Purkinje cell (primary cell): ENCODE measurements at places on chromosomes 4 and X. TPM values are rescaled to one million over a fixed set of nuclear protein-coding genes. Genes with fewer than 3 reads are reported as not detected.

Gene CT45A2
- polyA plus RNA-seq: not detected in 2 replicates

Gene CENPVL3
- not detected in 2 replicates for polyA plus RNA-seq

Gene FHIP1A
- polyA plus RNA-seq: 8.8 and 9.8 TPM in 2 replicates

Gene TMEM271
- polyA plus RNA-seq: 2.7 TPM in 1 of 2 replicates, not detected in the other

Gene SAGE1
- not detected in 2 replicates for polyA plus RNA-seq

Gene MAGEA8
- polyA plus RNA-seq: not detected in 2 replicates

Gene ZNF185
- polyA plus RNA-seq: 1.1 TPM in 1 of 2 replicates, not detected in the other

Gene IRS4
- not detected in 2 replicates for polyA plus RNA-seq

Gene SULT1B1
- polyA plus RNA-seq: 0.03 and 0.17 TPM in 2 replicates

Gene SPANXA2
- polyA plus RNA-seq: not detected in 2 replicates

Gene GABRE
- polyA plus RNA-seq: 0.42 TPM in 1 of 2 replicates, not detected in the other

Gene S100P
- 1.0 TPM in 1 of 2 replicates, not detected in the other for polyA plus RNA-seq

Gene MAGEA2
- not detected in 2 replicates for polyA plus RNA-seq

Gene PLXNA3
- not detected in 2 replicates for polyA plus RNA-seq

Gene MXRA5
- not detected in 2 replicates for polyA plus RNA-seq

Gene TBX22
- polyA plus RNA-seq: not detected in 2 replicates

Gene BEX2
- 398 and 432 TPM in 2 replicates for polyA plus RNA-seq

Gene NPY1R
- 20.3 and 34.7 TPM in 2 replicates for polyA plus RNA-seq

Gene IL15
- polyA plus RNA-seq: 0.22 and 1.1 TPM in 2 replicates

Gene GABRB1
- polyA plus RNA-seq: 13.9 and 31.8 TPM in 2 replicates

Gene SPANXC
- polyA plus RNA-seq: not detected in 2 replicates

Gene HS6ST2
- polyA plus RNA-seq: 45.7 and 53.7 TPM in 2 replicates

Gene MAP7D2
- polyA plus RNA-seq: 132 and 155 TPM in 2 replicates

Gene KIF4A
- 0.07 TPM in 1 of 2 replicates, not detected in the other for polyA plus RNA-seq

Gene IL2RG
- not detected in 2 replicates for polyA plus RNA-seq

Gene RGN
- 9.6 and 21.0 TPM in 2 replicates for polyA plus RNA-seq
